ENCODE measurements at places on chromosomes 7 and 10. TPM values are rescaled to one million over a fixed set of nuclear protein-coding genes. Genes with fewer than 3 reads are reported as not detected.

The FAM25G gene
- not detected for total RNA-seq

The SND1 gene
- total RNA-seq: 89.8 TPM

The AGAP9 gene
- 7.6 TPM for total RNA-seq

The ELFN1 gene
- 2.5 TPM for total RNA-seq

The GALNT17 gene
- 27.0 TPM for total RNA-seq

The CYP26C1 gene
- total RNA-seq: not detected

The COL13A1 gene
- total RNA-seq: 9.2 TPM

The VSIR gene
- 24.9 TPM for total RNA-seq

GRCh38 chr7:154644366-154644765, 358.6 kb downstream of the PAXIP1 start:
- no peak for DNase-seq

DNA sequence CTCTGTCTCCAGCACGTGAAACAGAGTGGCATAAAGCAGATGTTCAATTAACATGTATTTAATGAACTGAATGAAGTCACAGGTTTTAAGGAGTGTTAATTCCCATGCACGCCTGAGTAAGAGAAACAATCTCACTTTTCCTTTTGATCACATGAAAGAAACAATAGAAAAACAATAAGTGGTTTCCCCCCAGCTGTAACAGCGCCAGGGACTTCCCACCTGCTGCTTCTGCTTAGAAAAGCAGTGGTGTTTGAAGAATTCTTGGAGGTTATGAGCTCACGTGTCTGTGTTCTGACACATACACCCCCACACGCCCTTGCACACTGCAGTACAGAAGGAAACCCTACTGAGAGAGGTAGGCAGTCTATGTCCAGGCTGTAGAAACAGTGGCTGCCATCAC, 51.3 kb upstream of the FRMD4A start:
- no peak for DNase-seq

- no peak for DNase-seq
These were observed 14.7 kb upstream of the C7orf33 start for GRCh38 chr7:148575640-148576411.

DNA sequence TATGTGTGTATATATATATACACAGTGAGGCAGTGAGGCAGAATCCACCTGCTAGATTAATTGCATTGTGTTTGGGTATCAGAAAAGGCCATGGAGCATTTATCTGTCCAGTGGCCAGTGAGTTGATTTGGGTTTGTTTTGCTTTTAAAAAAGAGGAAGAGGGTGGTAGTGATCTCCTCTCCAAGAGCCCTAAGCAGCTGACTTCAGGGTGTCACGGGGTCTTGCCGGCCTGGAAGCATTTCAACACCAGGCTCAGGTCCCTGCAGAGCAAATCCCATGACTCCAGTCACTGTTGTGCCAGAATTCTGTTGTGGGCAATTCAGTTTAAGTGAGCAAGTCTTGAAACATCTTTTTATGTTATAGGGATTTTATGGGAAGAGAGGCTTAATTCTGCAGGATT, 30.6 kb upstream of the GPNMB start:
- no peak for DNase-seq

- DNase-seq: no peak
These were observed 44.0 kb downstream of the RSBN1L start for GRCh38 chr7:77740257-77740656.

DNA sequence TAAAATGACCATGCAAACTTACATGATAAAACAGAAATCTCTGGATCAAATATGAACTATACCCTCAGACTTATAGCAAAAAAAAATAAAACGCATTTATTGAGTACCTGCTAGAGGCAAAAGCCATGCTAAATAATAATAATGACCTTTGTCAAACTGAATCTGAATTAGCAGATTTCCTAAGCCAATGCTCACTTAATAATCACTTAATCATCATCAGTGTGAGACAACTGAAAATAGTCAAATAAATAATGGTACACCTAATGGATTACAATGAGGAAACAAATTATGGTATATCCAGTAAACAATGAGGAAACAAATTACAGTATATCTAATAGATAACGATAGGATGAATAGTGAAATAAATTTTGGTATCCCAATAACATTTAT, 37.6 kb downstream of the COL1A2 start:
- DNase-seq: no peak

GRCh38 chr10:69928339-69928738, 124.3 kb upstream of the MACROH2A2 start:
- no peak for DNase-seq

GRCh38 chr7:82044497-82045080, 274.7 kb upstream of the HGF start:
- DNase-seq: no peak

DNA sequence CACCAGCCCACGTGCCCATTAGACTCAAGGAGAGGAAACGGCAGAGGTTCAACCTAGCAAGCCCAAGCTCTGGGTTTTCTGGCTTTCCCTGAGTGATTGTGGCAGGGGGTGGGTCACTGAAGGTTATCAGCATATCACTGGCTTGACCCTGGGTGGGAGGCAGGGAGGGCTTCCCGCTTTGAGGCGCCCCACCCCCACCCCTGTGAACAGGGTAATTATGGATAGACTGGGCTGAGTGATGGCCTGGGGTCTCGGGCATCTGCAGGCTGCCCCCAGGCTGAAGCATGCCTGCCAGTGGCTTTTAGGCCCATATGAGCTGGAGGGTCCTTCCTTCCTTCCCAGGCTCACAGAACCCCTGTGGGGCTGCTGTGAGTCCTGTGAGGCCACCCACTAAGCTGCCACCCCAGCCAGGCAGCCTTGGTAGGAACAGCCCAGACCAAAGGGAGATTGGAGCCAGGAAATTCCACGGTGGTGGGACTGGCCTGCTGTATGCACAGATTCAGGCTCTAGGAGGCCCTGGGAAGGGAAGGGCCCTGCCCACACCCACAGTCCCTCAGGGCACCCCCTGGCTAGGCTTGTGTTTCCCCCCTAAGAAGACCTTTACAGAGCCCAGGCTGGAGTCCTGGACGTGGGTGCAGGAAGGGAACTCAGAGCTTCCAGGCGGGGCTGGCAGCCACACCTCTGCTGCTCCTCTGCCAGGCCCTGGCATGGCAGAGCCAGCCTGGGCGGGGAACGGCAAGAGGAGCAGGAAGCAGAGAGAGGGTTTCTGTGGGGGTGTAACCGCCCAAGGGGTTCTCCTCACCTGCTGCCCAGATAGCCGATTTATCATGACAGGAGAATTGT, 33.1 kb downstream of the GPRIN2 start:
- no peak for DNase-seq

GRCh38 chr10:107443813-107444212, 279.3 kb upstream of the SORCS1 start:
- DNase-seq: no peak

DNA sequence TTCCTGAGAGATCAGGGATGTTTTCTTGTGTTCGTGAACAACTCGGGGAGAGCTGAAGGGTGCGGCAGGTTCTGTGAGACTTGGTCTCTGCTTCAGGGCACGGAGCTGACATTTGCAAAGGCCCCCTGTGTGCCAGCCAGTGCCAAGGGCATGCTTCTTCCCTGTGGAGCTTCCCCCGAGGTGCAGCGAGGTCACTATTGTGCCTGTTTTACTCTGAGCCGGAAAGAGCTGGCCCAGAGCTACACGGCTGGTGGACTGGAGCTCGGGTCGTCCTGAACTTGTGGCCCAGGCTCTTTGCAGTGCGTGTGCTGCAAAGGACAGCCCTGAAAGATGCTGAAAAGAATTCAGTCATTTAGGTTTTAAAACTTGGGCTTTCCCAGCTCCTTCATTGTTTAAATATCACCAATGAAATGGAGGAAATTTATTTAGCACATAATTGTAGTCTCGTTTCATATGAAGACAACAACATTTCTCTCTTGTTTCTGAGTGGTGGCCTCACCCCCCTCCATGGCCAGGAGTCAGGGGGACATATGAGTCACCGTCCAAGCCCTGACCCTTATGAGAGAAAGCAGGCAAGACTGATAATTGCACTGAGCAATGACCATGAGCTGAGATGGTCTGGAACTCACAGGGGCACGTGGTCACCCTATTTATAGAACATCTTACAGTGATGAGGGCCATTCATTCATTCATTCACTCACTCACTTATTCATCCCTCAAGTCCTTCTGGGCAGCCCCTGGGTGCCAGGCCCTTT, 102.6 kb downstream of the PTPRE start:
- DNase-seq: no peak

DNA sequence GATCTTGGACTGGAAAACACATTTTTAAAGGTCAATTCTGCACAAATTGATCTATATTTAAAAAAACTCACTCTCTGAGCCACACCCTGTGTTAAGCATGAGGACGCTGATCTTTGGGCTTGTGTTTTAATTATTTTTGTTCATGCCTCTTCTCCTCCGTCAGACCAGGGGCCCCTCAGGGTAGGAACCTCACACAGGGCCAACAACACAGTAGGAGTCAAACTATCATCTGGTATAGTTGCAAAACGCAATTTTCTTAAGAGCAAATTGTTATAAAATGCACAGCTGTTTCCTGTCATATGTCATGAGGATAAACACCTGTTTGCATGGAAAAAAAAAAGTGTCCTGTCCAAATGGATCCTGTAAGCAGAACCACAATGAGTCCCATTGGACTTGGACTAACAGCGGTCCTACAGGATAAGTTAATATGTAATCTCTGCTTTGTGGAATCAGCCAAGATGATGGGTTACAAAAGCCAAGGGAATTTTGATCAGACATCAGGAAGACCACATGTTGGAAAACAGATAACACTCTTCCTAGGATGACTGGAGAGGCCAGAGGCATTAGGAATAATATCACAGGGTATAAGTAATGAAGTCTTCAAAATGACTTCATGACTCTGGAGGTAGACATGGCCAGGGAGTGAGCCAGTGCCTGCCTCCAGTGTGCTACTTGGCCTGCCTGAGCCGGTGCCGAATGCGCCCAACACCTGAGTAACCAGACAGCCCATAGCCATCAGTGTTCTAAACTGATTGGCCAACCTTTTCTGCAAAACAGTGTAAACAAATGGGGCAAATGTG, 184.9 kb upstream of the ADCY1 start:
- DNase-seq: no peak

- DNase-seq: no peak
These were observed 70.6 kb downstream of the PIP4K2A start for GRCh38 chr10:22643775-22644174.

- DNase-seq: peak; percentile 28
These were observed 39.6 kb downstream of the SORCS3 start for GRCh38 chr10:104680467-104681401.

DNA sequence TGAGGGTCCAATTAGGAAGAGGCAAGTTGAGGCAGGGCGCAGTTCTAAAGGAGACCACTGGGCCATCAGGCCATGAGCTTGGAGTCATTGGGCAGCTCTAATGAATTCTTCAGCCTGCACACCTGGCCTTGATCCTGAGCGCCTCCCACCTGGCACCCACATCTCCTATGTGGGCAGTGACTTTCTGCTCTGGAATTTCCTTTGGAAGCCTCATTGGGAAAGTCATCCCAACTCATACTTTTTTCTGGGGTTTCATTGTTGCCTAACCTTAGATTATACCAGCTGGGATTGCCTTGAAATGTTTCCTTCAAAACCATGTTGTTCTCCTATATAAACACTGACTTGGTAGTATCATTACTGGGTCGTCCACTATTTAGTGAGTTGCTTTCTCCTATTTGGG, 54.1 kb downstream of the PLPP4 start:
- no peak for DNase-seq

GRCh38 chr10:34666008-34666704, 148.9 kb downstream of the PARD3 start:
- peak; percentile 80 for DNase-seq

DNA sequence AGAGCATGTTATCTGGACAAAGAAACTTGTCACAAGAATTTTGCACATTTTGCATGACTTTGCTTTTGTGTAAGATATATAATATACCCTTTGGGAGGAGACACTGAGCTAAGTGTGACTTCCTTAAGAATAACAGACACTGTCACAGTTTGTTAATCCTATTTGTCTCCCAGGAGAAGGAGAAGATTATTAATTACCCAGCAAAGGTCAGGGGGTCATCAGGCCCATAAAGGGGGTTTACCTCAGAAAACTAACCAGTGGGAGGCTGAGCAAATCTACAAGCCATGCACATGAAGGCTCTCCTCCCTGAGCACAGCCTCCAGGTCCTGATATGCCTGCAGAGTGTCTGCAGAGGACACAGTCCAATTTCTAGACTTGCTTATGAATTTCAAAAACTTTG, 10.1 kb upstream of the MET start:
- no peak for DNase-seq

DNA sequence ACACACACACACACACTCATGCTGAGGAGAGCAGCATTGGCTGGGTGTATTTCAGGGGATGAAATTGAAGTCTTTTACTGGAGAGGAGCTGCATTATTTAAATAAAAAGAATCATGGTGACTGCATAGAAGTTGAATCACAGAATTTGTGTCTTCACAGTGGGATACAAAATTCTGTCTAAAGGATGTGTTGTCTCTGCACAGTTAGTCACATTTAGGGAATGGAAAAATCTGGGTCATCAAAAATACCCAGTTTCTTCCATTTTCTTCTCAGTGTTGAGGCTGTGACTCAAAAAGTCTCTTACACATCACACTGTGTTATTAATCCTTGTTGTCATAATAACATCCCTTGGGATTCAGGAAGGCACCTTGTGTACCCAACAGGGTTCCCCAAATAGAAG, 10.9 kb downstream of the PAPSS2 start:
- no peak for DNase-seq

GRCh38 chr10:33136781-33137180, 178.8 kb upstream of the ITGB1 start:
- no peak for DNase-seq

DNA sequence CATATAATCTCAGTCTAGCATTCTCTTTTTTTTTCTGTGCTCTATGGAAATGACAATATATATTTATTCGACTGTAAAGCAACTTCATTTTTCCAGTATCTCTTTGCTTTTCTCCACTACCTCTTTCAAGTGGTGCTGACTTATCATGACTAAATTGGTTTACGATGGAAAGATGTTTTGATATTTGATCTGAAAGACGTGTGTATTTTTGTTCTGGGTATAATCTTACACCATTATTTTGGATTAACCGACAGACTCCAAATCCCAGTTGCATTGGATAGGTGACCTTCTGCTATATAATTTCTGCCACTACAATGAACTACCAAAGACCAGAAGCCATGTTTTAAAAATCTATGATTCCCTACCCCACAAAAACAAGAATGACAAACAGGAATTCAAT, 380.5 kb upstream of the NFE2L3 start:
- no peak for DNase-seq

- no peak for DNase-seq
These were observed 120.1 kb downstream of the PTPN20 start for GRCh38 chr10:47031211-47031900.

- DNase-seq: no peak
These were observed 19.9 kb upstream of the HSPB1 start for GRCh38 chr7:76282344-76283253.

DNA sequence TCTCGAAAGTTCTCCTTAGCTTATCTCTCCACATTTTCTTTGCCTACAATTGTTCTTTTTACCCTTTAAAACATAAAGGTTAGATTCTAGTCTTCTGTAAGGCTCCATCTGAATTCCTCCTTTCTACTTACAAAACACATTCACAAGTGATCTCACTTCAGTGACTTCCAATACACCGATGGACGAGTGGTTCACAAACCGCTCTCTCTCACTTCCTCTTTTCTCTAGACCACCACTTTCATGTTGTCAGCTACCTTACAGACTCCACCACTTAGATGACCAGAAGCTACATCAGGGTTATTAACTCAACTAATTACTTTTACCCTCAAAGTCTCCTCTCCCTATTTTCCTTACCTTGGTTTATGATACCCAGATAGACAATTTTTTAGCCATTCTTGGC, 11.8 kb downstream of the MET start:
- DNase-seq: no peak

All from urinary bladder (tissue), 4 donors.